NCI-H187 (cell line): ENCODE measurements at places on chromosomes 4 and X.

GRCh38 chr4:109072595-109072994 is 229.9 kb downstream of the COL25A1 start:
- DNase-seq: no peak

DNA sequence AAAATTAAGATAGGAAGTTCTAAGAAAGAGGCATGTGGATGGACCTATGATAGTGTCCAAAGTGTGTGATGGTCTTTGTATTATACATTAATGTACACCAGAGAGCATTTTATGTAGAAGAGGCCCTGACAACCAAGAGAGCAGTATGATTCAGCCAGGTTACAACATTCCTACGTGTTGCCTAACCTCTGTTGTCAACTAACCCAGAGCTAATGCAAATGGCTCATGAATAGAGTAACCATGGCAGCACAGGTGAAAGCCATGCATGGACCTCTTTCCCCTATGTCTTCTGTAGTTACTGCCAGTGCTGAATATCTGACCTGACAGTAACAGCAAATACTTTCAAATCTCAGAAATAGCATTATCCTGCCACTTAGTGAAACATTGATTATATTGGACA is 255.6 kb downstream of the NDST4 start:
- no peak for DNase-seq

- no peak for DNase-seq
Observed at GRCh38 chrX:45860450-45860849, 659.8 kb upstream of the DIPK2B start.

DNA sequence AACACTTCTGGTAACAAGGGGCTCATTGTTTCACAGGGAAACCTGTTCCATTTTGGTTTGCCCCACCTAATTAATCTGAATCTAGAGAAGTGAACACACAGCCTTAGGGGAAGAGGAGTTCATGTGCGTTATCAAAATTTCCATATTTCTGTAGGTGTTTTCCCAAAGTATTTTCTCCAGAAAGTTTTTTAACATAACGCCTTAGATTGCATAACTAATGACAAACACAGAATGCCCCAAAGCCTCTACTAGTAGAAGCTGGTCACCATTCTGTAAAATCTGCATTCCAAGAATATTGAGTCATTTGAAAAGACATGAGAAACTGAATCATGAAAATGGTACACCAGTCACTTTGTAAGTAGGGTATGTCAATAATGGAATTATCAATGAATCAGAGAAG is 41.1 kb downstream of the IL13RA2 start:
- DNase-seq: no peak
